Gastroesophageal sphincter (tissue), 4 donors: ENCODE measurements at places on chromosomes 5 and 9. TPM values are rescaled to one million over a fixed set of nuclear protein-coding genes. Genes with fewer than 3 reads are reported as not detected.
A peak's percentile ranks its signal among the peaks of the same experiment; 100 is the strongest.

GRCh38 chr5:122154491-122154890 lies 25.1 kb downstream of the ZNF474 start:
- no peaks in the 10 kb centered on the region for H3K36me3 ChIP-seq
- peaks cover 60% of the 10 kb centered on the region for H3K4me1 ChIP-seq
- no peak overlapping the region for H3K4me3 ChIP-seq

DNA sequence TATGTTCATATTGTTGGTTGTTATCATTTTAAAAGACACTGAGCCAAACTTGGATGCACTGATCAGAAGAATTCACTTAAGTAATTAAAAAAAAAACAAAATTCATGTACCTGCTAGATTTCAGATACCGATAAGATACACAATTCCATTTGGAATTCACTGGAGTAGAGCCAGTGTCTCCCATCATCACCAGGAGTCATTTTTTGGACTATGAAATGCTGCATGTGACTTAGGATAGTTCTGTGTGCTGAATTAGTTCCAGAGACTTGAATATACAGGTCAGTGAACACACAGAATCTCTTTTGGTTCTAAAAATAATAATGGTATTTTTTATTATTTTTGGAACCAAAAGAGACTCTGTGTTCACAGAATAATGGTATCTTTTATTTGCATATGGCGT lies 482.6 kb upstream of the PIK3R1 start:
- H3K36me3 ChIP-seq, result no peaks in the 10 kb centered on the region
- no peaks in the 10 kb centered on the region for H3K27me3 ChIP-seq
- H3K4me1 ChIP-seq, result no peaks in the 10 kb centered on the region
- no peak for ATAC-seq

UBQLN1 gene
- 132 TPM for total RNA-seq

NR5A1 gene
- total RNA-seq, result not detected

- H3K27ac ChIP-seq, result peak overlapping the region; percentile 64
- H3K36me3 ChIP-seq, result no peaks in the 10 kb centered on the region
- ATAC-seq, result peak; percentile 91
- no peaks in the 10 kb centered on the region for H3K4me1 ChIP-seq
Measured at GRCh38 chr5:108681079-108681921, 66.4 kb upstream of the FER start.

GRCh38 chr5:34519489-34520220 lies 136.5 kb upstream of the RAI14 start:
- H3K27ac ChIP-seq, result peak overlapping the region; percentile 87
- no peak overlapping the region for H3K4me3 ChIP-seq
- ATAC-seq, result peak; percentile 80
- no peaks in the 10 kb centered on the region for H3K36me3 ChIP-seq

- no peaks in the 10 kb centered on the region for H3K4me1 ChIP-seq
- H3K27ac ChIP-seq, result no peak overlapping the region
- no peaks in the 10 kb centered on the region for H3K27me3 ChIP-seq
- H3K36me3 ChIP-seq, result no peaks in the 10 kb centered on the region
Measured at GRCh38 chr9:21081999-21082398, 4.3 kb upstream of the IFNB1 start.

PCA3 gene
- not detected for total RNA-seq

GRCh38 chr9:122366074-122366660 lies 4.7 kb upstream of the PTGS1 start:
- no peak for ATAC-seq
- no peaks in the 10 kb centered on the region for H3K36me3 ChIP-seq
- H3K27me3 ChIP-seq, result no peaks in the 10 kb centered on the region
- peak overlapping the region; percentile 74 for H3K27ac ChIP-seq
- peaks cover 12% of the 10 kb centered on the region for H3K4me1 ChIP-seq
- no peak overlapping the region for H3K4me3 ChIP-seq

DNA sequence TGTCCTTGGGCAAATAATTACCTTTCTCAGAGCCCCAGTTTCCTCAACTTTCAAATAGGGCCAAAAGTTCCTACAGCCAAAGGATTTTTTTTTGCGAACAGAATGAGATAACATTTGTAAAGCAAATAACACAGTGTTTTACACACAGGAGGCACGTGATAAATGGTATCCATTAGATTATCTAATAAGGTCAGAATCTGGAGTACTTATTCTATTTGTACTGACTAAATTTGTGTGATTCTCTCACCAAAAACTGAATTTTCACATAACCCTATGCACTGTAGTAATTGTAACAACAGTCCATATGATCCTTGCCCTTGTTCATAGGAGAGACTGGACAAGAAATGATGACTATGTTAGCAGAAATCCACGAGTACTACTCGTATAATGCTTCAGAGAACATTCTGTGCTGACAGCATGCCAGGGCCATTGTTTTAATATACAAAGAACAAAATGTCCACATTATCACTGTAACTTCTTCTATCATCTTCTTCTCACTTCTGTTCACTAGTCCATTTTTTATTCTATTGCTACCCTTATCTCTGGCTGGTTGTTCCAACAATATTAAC lies 13.9 kb upstream of the FEM1C start:
- peak overlapping the region; percentile 96 for H3K27ac ChIP-seq
- peak; percentile 87 for ATAC-seq
- H3K4me3 ChIP-seq, result no peak overlapping the region

DNA sequence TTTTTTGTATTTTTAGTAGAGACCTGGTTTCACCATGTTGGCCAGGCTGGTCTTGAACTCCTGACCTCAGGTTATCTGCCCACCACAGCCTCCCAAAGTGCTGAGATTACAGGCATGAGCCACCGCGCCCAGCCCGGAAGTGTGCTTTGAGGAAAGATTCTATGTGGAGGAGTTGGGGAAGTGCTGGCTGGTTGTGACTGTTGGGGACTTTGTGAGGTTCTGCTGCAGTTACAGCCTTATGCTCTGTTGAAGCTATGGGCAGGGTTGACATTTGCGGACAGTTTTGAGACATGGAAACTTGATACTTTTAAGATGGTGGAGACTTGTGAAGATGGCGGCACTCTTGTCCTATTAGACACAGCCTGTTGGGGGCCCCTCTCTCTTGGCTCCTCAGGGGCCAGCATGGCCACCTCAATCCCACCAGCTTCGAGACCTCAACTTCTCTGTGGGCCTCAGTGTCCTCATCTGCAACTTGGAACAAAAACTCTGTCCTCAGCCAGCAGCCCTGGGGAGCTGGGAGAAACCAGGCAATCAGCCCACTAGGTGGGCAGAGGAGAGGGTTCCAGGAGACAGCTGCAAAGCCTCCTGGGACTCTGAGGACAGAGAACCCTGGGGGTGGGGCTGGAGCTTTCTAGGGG lies 24.9 kb downstream of the C9orf50 start:
- peak overlapping the region; percentile 95 for H3K27ac ChIP-seq
- ATAC-seq, result no peak
